ENCODE measurements at places on chromosomes 1 and 21.

- DNase-seq = no peak
Observed at GRCh38 chr1:244106837-244107493, 55.9 kb downstream of the ZBTB18 start.

DNA sequence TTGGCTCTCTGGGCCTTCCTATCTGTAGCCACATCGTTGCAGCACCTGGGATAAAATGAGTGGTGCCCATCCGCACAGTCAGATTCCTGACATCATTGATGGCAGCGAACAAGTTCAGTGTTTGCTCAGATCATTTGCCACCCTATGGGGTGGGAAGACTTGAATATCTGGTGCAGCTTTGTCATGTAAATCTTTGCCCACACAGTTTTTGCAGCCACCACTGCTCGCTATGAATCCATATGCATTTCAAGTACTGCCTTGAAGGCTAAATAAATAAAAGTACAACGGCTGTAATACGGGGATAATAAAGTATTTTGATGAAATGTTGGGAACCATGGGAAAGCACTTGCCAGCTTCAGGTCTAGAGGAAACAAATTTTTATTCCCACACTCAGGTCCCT, 56.3 kb upstream of the COA6 start:
- no peak for DNase-seq

GRCh38 chr1:44946725-44947062, 39.7 kb downstream of the EIF2B3 start:
- no peak for DNase-seq

GRCh38 chr21:29610779-29611360, 312.1 kb downstream of the BACH1 start:
- DNase-seq = no peak

- no peak for DNase-seq
Observed at GRCh38 chr1:77349275-77349674, 67.5 kb downstream of the AK5 start.

DNA sequence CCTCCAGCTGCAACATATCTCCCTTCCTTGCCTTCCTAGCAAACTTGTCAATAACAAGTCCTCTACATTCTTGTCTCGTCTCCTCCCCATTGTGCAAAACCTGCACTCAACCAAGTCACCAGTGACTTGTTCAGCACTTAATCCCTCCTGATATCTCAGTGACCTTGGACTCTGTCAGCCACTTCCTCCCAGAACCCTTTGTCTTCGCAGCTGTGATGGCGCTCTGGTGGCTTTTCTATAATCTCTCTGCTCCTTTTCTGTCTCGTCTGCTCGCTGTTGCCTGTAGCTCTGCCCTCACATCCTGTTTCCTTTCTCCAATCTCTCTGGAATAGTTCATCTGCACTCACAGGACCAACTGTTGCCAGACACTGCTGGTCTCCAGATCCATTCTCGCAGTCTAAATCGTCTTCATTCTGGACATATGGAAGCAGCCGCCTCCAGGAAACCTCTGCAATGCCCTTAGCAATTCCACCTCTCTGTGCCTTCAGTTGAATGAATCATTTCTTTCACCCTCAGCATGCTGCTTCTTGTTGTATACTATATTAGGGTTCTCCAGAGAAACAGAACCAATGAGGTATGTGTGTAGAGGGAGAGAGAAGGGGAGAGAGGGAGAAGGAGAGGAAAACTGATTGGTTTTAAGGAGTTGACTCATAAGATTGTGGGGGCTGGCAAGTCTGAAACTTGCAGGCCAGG, 17.4 kb upstream of the IFNAR2 start:
- DNase-seq = no peak

GRCh38 chr21:25578056-25578961, 29.0 kb downstream of the MRPL39 start:
- DNase-seq = no peak

DNA sequence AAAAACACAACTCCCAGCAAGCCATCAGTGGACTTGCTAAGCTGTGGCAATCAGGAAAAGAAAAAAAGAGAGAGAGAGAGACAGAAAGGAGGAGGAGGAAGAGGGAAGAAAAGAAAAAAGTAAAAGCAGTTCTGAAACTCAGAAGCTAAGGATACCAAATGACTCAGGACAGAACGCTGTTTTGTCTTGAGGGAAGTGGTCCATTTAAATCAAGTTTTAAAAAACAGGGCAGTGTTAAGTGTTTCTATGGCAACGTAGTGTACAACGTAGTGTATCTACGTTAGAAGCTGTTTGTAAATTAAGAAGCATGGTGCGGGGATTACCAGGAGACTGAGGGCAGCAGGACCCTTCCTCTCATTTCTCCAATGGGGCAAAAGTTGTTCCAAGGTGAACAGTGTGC, 5.8 kb downstream of the ADORA3 start:
- no peak for DNase-seq

DNA sequence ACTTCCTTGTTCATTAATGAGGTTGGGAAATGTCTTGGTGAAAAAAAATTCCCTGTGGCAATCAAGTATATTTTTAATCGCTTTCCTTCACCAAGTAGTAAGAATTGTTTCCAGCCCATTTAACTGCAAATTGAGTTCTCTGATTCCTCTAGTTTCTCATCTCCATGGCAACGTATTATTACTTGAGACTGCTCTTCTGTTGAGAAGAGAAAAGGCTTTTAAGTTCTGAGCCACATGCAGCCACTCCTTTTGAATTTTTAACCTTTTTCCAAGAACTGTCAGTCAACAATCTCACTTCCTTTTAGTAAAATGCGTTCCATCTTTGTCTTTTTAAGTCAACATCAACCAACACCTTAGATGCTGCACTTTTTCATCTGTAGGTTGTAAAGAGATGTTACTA, 75.7 kb upstream of the KIAA1614 start:
- no peak for DNase-seq

- no peak for DNase-seq
Observed at GRCh38 chr1:94259635-94260289, 22.4 kb upstream of the ARHGAP29 start.

DNA sequence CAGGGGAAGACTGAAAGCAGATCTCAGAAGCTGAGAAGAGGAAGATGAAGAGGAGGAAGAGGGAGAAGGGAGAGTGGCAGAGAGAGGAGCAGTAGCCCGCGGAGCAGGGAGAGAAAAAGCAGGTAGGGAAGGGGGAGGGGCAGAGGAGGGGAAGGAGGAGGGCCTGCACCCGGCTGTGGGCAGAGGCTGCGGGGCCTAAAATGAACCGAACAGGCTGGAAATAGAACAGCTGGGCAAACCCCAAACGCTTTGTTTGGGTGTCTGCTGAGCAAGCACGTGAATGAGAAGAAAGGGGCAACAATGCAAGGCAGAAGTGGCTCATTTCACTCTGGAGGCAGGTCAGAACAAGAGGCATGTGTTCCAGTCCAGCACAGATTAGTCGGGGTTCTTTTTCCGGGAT, 33.5 kb downstream of the KCNC4 start:
- no peak for DNase-seq

GRCh38 chr1:26537951-26538352, 8.4 kb downstream of the RPS6KA1 start:
- no peak for DNase-seq

DNA sequence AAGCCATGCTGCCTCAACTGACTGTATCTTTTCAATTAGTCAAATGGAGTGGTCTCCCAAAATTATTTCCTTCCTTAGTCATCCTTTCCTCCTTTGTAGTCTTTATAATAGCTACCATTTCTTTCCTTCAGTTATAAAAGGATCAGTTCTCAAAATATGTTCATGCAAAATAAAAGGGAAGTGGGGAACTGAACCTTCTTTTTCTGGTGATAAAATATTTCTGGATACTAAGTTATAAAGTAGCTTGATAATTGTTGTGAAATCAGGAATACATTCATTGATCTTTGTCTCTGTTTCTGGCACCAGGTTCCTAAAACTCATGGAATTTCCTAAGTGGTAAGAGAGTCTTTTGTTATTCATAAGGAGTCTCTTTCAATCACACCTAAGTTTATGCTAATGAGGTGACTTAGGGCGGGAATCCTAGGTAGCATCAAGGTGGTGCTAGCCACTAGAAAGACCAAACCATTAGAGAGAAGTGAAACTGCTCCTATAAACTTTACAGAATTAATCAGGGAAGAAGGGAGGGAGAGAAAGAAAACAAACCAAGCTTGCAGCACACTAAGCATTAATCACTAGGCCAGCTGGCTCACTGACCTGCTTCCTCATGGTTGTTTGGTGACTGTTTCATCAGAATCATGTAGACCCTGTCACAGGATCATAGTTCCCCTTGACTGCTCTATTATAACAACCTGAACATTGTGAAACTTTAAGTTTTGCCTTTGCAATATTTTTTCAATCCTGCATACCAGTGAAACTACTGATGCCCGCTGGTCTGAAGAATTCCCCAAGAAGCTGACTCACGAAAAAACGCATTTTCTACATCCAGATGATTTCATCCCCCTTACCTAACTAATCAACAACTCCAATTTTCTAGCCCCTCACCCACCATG, 161.6 kb upstream of the PTBP2 start:
- DNase-seq = no peak

DNA sequence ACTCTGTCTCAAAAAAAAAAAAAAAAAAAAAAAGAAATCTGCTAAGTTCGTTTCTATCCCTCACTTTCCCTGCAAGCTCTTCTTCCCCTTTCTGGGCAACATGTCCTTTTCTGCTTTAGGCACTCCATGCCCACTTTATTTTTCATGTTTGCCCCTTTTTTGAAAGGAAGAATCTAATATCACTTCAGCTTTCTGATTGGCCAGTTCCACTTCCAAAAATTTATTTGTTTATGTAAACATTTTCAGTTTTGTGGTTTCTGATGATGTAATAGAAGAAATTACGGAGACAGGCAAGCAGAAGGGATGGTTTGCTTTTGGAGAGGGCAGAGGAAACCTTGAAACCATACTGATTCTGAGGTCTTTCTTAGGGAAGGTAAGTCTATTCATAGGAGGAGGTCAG, 15.1 kb downstream of the IFNAR1 start:
- no peak for DNase-seq

- DNase-seq = no peak
Observed at GRCh38 chr1:29686012-29686930, 449.9 kb downstream of the PTPRU start.

DNA sequence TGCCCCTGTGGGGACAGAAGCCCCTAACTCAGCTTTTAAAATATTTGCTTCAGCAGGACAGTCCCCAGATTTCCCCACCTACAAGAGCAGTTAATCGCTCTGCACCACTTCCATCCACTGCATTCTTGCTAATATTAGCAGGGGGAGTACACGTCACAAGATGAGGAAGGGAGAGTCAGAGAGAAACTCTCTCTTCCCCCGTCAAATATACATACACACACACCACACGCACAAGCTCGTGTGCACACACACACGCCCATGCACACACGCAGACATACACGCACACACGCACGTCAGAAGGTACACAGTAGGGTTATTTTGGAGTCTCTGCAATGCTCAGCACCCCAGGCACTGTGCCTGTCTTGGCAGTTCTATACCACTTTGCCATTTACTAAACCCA, 2.1 kb downstream of the CLCA1 start:
- DNase-seq = no peak

- DNase-seq = no peak
Observed at GRCh38 chr1:147267711-147268110, 25.2 kb downstream of the CHD1L start.

DNA sequence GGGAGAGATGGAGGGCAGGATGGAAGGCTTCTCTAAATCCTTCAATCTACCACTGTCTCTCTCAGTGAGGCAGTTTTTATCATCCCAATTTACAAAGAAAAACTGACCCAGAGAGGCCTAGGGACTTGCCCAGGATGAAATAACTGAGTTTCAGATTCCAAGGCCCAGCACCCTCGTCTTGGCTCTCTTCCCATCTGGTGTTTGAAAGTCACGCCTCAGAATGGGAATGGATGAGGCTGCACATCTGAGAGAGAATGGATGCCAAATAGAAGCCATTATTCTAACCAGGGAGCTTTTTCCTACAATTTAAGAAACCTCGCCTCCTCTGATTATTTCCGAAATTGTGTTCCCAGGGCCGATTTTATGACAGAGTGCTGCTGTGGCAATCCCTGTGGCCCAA, 10.6 kb upstream of the KCNN3 start:
- no peak for DNase-seq

- no peak for DNase-seq
Observed at GRCh38 chr1:53196017-53196484, 573 bp upstream of the CPT2 start.

DNA sequence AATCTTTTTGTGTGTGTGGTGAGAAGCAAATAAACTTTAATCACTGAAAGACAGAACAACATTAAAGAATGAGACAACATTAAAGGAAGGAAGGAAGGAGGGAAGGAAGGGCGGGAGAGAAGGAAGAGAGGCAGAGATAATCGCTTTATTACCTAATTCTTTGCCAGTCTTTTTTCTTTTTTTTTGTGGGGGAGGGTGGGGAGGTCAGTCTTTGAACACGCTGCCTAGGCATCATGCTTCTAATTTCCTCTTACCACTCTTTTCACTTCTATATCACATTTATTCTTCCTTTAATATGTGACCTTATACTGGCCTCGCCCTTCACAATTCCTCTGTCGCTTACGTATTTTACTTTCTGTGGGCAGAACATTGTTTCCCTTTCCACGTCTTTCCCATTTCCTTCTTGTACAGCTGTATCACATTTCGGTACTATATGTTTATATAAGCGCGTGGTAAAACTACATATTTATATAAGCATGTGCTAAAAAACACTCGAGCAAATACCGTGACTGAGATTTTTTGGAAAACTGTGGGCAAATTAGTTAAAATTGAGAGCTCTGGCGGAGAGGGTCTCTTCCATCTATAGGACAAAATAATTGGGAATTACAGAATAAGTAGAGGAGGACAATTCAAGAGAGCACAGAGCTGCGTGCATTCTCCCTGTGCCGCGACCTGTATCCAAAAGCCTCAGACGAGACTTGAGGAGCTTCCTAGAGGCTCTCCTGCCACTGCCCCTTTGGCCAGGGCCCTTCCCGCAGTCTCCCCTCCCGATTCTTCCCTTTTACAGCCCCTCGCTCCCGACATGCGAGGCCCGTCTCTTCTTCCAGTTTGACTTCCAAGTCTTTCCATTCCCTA, 823 bp upstream of the PRKAA2 start:
- no peak for DNase-seq

DNA sequence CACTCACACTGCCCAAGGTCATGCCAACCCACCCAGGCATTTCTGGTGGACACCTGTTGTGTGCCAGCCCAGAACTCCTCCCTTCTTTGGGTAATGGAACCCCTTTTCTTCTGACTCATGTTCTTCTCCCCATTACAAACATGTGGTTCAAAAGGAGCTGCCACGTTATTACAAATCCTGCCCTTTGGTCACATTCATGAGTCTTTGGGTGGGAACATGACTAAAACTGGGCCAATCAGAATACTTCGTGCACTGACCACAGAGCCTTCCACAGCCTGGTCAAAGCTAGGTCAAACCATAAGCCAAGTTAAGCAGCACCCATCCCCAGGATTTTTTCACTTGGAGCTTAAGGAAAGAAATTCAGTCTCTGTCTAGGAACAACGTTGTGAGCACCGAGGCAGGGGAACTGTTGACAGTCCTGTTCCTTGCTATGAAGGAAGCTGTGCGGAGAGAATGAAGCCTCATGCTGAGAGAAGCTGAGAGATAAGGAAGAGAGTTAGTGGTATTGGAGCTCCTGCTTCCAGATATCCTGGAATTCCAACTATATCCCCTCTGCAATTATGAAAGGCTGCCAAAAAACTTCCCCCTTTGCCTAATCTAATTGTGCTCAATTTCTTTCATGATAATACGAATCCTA, 46.8 kb upstream of the DIPK1A start:
- no peak for DNase-seq

All from iPS DF 6.9 (cell line).